NCI-H1930 (cell line): ENCODE measurements at places on chromosomes 3 and 15.

GRCh38 chr15:65766422-65767263, 25.4 kb downstream of the DENND4A start:
- DNase-seq: no peak

GRCh38 chr3:14439501-14440167, 37.2 kb downstream of the SLC6A6 start:
- DNase-seq: no peak

DNA sequence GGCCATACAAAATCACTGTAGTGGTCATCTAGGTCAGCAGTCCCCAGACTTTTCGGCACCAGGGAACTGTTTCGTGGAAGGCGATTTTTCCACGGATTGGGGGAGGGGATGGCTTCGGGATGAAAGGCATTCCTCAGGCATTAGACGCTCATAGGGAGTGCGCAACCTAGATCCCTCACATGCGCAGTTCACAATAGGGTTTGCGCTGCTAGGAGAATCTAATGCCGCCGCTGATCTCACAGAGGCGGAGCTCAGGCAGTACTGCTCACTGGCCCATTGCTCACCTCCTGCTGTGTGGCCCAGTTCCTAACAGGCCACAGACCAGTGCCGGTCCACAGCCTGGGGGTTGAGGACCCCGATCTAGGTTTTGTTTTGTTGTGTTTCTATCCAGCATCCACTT, 200.1 kb downstream of the SLC9A9 start:
- no peak for DNase-seq

DNA sequence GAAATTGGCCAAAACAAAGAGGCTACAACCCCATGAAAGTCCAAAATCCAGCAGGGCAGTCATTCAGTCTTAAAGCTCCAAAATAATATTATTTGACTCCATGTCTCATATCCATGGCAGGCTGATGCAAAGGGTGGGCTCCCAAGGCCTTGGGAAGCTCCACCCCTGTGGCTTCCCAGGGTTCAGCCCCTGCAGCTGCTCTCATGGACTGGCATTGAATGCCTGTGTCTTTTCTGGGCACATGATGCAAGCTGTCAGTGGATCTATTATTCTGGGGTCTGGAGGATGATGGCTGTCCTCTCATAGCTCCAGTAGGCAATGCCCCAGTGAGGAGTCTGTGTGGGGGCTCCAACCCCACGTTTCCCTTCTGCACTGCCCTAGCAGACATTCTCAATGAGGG, 81.8 kb downstream of the ZMAT3 start:
- DNase-seq: no peak

GRCh38 chr3:64756398-64756986, 68.7 kb upstream of the ADAMTS9 start:
- DNase-seq: no peak

- DNase-seq: no peak
These were observed 56.9 kb downstream of the TJP1 start for GRCh38 chr15:29765234-29765841.

GRCh38 chr15:101065570-101066221, 146.5 kb downstream of the LRRK1 start:
- no peak for DNase-seq

DNA sequence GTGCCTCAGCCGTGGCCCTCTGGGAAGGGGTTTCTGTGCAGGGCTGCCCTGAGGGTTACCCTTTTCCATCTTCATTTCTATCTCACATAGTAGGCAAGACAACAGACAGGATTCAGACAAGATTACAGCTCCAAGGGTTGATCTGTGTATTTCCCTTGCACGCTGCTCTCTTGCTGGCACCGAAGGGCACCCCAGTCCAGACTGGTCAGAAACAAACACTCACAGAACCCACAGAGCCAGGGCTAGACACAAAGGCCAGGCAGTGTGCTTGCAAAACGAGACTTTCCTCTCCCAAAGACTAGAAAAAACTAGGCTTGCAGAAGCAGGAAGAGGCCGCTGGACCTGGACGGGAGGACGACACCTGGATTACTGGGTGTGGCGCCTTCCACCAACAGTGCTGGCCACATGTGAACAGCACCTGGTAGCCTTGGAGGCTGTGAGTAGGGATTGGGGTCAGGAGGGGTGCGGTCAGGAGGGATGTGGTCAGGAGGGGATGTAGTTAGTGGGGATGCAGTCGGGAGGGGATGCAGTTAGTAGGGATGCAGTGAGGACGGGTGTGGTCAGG, 96.8 kb downstream of the BDH1 start:
- DNase-seq: no peak

- no peak for DNase-seq
These were observed 334.2 kb downstream of the KLF13 start for GRCh38 chr15:31660816-31661215.
